ENCODE measurements at places on chromosomes 5 and 9. TPM values are rescaled to one million over a fixed set of nuclear protein-coding genes. Genes with fewer than 3 reads are reported as not detected.

TMEM171 gene
- 1.3 TPM for total RNA-seq

ZNF354C gene
- 7.8 TPM for total RNA-seq

FOXD4L3 gene
- total RNA-seq: not detected

DNA sequence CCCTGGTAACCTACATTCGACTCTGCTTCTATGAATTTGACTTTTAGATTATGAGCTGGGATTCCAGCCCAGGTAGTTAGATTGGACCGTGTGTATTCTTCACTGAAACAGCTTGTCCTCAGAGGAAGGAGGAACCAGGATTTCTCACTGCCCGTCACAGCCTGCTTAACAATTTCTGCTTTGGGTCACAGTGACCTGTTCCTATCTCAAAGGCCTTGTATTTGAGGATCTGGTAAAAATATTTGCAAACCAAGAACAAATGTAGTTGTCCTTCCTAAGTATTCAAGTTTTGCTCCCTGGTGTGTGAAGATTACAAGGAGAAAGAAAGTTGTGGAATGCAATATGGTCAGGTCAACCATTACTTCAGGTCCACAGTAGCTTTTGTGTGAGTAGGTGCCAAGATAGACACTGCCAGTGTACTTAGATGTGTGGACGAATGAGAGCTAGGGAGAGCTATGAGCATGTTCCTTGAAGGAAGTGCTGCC, 55.1 kb downstream of the KIF4B start:
- DNase-seq: no peak
- peaks cover 7% of the 10 kb centered on the region for H3K27me3 ChIP-seq
- no peaks in the 10 kb centered on the region for H3K4me1 ChIP-seq
- H3K27ac ChIP-seq: no peak overlapping the region

GRCh38 chr9:129867136-129868022, 32.1 kb downstream of the USP20 start:
- no peak for DNase-seq
- no peaks in the 10 kb centered on the region for H3K27me3 ChIP-seq
- H3K4me1 ChIP-seq: no peaks in the 10 kb centered on the region
- H3K4me3 ChIP-seq: no peak overlapping the region
- H3K36me3 ChIP-seq: peaks cover 12% of the 10 kb centered on the region

Measured in type B pancreatic cell (in vitro differentiated cells).